Urothelium cell line (cell line): ENCODE measurements at places on chromosomes 5 and 9.

- no peak for DNase-seq
These were observed 41.4 kb downstream of the PSMB7 start for GRCh38 chr9:124373851-124374250.

DNA sequence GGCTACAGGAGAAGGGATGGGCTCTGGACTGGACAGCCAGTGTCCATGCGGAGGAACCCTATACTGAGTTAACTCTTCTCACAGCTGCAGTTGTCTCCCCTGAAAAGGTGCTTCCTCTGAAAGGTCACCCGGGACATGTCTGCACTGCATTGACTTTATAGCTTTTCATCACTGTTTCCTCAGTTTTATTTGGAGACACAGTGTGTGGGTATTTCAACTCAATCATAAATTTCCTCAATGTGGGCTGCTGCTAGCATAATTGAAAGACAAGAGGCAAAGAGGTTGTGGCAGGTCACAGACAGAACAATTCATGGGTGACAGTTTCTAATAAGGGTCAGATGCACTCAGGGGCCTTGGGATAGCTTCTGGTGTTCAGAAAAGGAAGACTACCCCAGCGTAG is 336.8 kb downstream of the KDM4C start:
- no peak for DNase-seq

DNA sequence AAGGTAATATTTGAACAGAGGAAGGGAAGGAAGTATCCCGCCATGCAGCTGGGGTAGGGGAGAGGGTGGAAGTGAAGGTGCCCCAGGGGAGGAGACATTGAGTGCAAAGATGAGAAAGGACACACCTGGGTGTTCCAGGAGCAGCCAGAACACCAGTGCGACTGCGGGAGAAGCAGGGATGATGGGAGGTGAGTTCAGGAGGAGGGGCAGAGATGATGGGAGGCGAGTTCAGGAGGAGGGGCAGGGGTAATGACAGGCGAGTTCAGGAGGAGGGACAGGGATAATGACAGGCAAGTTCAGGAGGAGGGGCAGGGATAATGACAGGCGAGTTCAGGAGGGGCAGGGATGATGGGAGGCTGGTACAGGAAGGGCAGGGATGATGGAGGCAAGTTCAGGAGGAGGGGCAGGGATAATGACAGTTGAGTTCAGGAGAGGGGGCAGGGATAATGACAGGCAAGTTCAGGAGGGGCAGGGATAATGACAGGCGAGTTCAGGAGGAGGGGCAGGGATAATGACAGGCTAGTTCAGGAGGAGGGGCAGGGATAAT is 17.2 kb upstream of the SPOCK1 start:
- no peak for DNase-seq

DNA sequence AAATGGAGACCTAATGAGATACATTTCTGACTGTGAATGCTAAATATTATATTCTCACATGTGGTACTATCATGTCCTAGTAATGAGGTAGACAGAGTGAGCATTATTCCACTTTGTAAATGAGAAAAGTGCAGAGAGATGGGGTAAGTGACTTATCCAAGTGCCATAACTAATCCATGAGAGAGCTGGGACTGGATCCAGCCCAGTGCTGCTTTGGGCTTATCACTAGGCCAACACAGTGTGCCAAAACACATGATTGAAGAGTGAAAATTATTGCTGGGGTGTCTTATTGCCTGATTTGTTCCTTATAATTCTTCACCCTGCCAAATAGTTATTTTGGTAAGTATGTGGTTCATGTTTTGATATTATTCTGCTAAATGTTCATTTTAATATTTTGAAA is 442.2 kb upstream of the GRAMD2B start:
- DNase-seq = no peak

DNA sequence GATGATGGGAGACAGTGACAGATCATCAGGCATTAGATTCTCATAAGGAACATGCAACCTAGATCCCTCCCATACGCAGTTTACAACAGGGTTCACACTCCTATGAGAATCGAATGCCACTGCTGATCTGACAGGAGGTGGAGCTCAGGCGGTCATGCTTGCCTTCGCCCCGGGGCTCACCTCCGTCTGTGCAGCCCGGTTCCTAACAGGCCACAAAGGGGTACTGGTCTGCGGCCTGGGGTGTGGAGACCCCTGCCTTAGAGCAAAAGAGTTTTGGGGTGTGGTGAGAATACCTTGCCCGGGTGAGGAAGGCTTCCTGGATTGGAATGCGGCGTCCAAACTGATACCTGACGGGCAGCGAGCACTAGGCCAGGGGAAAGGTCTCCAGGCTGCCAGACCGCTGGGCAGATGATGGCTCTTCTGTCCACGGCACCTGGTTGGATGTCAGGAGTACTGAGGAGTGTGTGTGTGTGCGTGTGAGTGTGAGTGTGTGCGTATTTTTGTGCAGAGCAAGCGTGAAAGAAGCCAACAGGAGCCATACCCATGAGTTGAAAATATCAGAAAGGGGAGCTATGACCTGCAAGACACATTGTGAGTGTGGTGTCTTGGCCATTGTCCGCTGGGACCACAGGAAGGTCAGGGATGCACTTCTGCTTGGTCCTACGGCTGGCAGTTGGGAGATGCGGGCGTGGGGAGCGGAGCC is 55.4 kb downstream of the ACER2 start:
- no peak for DNase-seq

DNA sequence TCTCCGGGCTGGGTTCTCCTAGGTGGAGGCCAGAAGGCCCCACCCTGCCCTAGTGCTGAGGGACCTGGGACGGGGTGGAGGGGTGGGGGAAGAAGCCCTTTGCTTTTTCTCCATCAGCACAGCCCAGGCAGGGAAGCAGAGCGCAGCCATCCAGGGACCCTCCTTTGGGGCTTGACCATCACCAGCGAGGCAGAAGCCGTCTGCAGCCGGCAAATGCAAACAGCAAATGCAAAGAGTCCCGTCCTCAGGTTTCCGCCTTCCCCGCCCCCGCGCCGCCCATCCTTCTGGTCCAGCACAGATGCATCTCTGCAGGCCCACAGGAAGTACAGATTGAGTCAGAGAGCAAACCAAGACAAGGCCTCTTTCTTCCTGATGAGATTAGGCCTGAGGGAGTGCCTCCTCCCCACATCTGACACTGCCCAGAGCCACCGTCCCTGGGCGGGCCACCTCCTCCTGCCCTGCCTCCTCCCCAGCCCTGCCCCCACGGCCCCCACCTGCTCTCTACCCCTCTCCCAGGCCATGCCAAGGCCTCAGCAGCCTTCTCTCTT is 23.4 kb downstream of the CORO2A start:
- DNase-seq = peak; percentile 91

GRCh38 chr9:104287253-104287878 is 193.3 kb downstream of the SMC2 start:
- DNase-seq = no peak

- peak; percentile 76 for DNase-seq
These were observed 170.5 kb downstream of the ARHGEF28 start for GRCh38 chr5:73796164-73797131.

GRCh38 chr9:37010180-37010579 is 23.9 kb downstream of the PAX5 start:
- DNase-seq = no peak

GRCh38 chr5:163995206-163995605 is 489.8 kb downstream of the MAT2B start:
- DNase-seq = no peak

DNA sequence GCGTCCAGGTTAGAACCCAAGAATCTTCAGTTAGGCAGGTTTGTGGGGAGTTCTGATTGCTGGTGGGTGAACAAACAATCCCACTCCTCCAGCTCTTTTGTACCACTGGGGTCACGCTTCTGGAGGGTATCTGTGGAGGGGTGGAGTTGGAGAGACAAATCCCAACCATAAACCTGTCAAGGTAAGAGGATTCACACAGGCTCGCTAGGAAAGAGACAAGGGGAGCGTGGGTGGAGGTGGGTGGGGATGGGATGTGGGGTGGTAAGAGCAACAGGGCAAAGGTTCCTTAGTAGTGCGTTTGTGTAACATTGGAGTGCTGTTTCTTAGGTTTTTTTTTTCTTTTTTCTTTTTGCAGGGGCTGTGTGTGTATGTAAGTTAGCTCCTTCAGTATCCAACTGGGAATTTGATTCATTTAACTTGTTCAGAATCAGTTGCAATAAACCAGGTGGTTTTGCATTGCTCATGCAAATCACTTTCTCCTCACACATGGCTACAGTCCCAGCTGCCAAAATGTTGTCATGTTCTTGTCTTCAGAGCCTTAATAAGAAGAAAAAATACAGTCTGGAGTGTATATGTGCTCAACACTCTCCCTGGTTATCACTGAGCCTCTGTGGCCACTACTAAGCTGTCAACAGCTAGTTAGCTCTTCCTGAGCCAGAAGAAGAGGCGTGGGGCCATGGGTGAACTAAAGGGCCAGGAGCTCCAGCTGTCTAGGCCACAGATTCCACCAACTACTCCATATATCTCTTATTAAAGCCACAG is 164.0 kb upstream of the RAD23B start:
- no peak for DNase-seq

- no peak for DNase-seq
These were observed 39.0 kb upstream of the NSMF start for GRCh38 chr9:137497921-137498719.

DNA sequence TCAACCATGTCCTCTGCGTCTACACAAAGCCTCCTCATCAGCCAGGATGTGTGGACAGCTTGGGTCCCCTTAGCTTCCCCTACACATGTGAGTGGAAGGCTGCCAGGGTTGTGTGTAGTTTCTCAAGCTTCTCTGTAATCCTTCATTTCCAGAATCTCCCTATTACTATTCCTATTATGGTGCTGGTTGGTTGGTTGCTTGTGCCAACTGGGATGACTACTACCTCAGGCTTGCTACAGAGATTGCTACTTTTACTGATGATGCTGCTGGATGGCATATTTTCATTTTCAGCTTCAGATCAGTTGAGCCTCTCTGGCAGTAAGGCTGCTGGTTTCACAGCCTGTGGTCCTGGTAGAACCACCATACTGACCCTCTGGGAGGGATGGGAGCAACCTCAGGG is 39.9 kb downstream of the ATG10 start:
- DNase-seq = no peak

DNA sequence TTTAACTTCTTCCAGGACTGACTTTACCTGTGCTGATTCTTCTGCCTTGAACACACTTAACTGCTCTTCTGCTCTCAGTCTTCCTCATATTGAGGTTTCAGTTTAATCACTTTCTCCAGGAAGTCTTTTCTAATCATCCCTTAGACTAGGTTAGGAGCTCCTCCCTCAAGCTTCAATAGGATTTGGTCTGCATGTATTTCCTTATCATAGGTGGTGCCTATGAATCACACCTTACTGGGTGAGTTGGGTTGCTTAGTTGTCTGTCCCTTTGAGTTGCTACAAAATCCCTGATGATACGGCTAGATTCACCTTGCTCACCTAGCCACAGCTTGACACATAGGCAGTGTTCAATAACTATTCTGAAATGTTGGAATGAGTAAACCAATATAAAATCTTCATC is 164.4 kb downstream of the DNAH5 start:
- DNase-seq = no peak

DNA sequence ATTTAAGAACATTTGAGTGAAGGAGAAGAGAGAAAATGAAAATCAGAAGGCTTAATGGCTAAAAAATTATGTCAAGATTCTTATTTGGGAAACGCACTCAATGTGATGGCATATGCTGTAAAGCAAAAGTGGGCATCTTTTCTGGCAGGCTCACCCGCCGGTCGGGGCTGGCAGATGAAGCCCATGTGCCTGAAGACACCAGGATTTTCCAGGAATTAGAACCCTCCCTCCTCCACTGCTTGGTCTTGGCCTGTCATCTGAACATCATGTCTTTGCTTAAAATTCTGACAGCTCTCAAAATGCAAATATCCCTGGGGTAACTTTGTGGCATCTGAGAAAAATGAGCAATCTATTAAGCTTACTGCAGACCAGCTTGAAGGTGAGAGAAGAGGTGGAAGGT is 337.9 kb downstream of the IRX1 start:
- DNase-seq = no peak

DNA sequence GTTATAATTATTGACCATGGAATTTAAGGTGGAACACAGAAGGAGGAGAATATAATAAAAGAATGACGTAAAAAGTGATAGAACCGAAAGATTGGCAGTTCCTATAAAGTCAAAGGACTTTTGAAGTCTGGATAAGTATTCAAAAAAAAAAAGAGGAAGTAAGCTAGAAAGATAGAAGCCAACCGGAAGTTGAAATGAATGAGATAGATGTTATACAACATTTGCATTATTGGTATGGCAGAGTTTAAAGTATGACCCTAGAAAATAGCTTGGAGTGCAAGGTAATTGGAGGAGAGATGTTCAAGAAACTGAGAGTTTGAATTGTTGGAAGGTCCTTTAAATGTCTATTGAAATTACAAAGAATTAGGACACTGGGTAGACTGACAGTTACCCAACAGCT is 293.6 kb downstream of the FER start:
- no peak for DNase-seq

DNA sequence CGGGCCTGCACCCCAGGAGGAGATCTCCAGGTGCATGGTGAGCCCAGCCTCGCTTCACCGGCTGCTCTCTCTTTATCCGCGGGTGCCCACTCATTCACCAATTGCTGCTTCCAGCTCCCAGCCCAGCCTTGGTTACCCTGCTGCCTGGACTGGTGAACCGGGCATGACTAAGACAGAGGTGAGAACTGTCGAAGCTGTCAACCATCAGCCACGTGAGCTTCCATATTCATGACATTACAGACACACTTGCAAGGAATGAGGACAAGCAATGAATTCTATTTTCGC is 220.5 kb downstream of the ROR2 start:
- DNase-seq = no peak

GRCh38 chr5:157558041-157558595 is 17.5 kb downstream of the ADAM19 start:
- no peak for DNase-seq

GRCh38 chr9:35912791-35913400 is 3.6 kb downstream of the SPAAR start:
- DNase-seq = no peak

GRCh38 chr9:84699984-84700383 is 30.5 kb downstream of the NTRK2 start:
- DNase-seq = no peak

DNA sequence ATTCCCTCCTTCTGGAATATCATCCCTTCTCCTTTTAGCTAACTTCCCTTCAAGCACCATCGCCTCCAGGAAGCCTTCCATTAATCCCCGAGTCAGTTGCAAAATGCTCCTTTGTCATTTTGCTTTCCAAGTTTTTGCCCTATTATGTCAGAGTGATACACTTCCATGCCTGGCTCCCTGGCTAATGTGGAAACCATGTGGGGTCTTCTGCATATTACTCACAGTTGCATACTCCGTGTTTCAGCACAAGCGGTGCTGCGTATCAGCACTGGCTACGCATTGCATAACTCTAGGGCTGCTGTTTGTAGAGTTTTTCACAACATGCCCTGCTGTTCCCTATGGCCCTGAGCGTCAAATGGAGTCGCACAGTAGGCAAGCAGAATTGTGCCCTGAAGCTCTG is 1.9 kb downstream of the TEX53 start:
- no peak for DNase-seq
